ENCODE measurements at places on chromosomes 12 and 14.

- DNase-seq: no peak
Measured at GRCh38 chr14:47763188-47763854, 87.9 kb upstream of the MDGA2 start.

DNA sequence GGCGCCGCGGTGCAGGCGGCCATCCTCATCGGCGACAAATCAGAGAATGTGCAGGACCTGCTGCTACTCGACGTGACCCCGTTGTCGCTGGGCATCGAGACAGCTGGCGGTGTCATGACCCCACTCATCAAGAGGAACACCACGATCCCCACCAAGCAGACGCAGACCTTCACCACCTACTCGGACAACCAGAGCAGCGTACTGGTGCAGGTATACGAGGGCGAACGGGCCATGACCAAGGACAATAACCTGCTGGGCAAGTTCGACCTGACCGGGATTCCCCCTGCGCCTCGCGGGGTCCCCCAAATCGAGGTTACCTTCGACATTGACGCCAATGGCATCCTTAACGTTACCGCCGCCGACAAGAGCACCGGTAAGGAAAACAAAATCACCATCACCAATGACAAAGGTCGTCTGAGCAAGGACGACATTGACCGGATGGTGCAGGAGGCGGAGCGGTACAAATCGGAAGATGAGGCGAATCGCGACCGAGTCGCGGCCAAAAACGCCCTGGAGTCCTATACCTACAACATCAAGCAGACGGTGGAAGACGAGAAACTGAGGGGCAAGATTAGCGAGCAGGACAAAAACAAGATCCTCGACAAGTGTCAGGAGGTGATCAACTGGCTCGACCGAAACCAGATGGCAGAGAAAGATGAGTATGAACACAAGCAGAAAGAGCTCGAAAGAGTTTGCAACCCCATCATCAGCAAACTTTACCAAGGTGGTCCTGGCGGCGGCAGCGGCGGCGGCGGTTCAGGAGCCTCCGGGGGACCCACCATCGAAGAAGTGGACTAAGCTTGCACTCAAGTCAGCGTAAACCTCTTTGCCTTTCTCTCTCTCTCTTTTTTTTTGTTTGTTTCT is 1.7 kb downstream of the HSPA2 start:
- DNase-seq: no peak

GRCh38 chr12:45775964-45776363 is 46.5 kb downstream of the ARID2 start:
- DNase-seq: no peak

DNA sequence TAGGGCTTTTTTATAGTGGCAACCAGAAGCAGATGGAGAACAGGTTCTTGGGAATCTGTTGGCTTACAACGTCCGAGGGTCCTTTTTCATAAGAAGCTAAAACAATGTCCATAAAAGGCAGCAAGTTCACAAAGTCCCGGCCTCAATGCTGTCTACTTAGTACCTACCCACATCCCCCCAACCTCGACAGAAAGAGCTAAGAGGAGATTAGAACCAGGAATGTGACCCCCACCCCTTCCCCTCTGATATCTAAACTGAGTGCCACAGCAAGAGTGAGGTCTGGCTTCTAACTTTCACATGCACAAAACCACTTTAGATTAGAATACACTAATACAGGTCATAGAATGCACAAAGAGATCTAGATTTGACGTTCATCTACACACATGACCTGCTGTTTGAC is 4.5 kb downstream of the DPF3 start:
- DNase-seq: no peak

- peak; percentile 57 for DNase-seq
Measured at GRCh38 chr14:70907996-70908934, 1.0 kb downstream of the PCNX1 start.

GRCh38 chr12:100266585-100266834 is 369 bp downstream of the DEPDC4 start:
- no peak for DNase-seq

DNA sequence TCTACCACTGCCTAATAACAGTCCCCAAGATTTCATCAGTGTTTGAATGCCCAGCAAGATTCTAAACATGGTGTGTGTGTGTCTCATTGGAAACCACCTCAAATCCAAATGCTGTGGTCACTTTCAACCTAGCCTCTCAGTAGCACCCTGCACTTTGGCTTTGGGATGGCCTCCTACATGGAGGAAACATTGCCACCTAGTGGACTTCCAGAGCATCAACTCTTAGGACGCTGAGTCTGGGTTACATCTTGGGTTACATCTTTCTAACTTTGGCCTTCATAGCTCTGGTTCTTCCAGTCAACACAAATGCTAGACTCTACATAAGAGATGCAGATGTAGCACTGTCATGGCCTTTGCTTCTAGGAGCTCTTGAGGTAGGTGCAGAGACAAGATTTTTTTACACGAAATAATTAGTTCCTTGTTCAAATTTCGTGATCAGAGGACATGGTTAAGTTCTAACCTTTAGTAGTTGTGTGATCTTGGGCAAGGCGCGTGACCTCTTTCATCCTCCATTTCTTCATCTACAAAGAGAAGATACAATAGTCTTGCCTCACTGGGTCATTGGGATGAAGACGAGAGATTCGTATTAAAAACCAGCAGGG is 113.5 kb upstream of the VASH1 start:
- DNase-seq: no peak

DNA sequence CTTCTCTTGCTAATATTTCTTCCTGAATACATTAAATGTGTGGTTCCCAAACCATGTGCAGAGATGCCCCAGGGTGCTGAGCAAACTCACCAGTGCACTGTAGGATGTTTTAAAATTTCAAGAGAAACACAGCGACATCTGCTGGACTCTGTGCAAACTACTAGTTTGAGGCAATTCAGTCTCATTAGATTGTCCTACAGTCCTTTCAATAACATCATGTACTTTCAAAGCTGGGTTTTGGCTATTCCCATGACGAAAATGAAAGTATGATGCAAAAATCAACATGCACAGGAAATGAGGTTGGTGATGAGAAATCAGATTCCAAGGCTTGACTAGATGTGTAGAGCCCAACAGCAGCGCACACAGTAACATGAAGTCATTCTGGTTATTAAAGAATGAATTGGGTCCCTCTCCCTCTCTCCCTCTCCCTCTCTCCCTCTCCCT is 66.3 kb downstream of the CLIP1 start:
- peak; percentile 21 for DNase-seq

All from MG63 (cell line).